ENCODE measurements at places on chromosomes 2 and 18.

- no peak for DNase-seq
Measured at GRCh38 chr2:240481720-240482119, 46.3 kb downstream of the GPC1 start.

- no peak for DNase-seq
Measured at GRCh38 chr2:70777450-70777849, 9.4 kb upstream of the ADD2 start.

DNA sequence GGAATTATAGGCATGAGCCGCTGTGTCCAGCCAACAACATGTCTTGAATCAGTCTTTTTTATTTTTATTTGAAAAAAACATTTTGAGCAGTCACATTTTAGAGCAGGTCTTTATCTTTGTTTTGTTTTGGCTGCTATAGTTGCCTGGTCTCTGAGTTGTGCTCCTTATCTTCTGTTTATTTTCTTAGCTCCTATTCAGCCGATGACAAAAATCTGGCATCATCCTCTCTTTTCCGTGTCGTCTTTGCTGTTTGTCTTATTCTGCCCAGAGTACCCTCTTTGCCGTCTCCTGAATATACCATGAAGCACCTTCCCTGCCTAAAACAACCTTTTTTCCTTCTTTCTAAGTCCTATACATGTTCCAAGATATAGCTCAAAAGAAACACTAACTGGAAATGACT is 201.1 kb downstream of the THSD7B start:
- no peak for DNase-seq

GRCh38 chr18:37361335-37362157 is 204.1 kb downstream of the CELF4 start:
- DNase-seq: no peak

- no peak for DNase-seq
Measured at GRCh38 chr18:37631422-37631821, 65.8 kb upstream of the CELF4 start.

DNA sequence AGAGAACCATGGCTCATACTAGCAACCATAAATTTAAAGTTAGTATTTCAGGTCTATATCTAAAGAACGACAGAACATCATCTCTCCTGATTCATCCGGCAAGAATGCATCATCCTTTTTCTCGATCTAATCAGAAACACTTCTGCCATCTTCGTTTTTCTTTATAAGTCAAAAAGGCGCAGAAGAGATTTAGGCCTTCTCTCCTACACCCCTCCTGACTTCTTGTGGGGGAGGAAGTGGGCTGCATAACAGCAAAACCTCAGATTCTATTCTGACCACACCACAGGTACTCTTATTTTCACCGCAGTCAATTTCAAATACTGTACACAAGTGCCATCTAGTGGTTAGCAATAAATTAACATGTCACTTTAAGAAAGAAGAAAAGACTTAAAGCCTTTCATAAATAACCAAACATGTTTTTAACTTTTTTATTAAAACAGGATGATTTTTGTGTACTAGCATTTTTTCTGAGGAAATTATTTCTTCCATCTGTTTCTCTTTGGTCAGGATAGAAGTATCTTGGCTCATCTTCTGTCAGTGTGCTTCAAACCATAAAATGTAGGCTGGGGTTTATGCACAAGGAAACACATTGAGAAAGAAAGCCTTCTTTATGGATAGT is 48.4 kb upstream of the PIK3C3 start:
- peak; percentile 42 for DNase-seq

DNA sequence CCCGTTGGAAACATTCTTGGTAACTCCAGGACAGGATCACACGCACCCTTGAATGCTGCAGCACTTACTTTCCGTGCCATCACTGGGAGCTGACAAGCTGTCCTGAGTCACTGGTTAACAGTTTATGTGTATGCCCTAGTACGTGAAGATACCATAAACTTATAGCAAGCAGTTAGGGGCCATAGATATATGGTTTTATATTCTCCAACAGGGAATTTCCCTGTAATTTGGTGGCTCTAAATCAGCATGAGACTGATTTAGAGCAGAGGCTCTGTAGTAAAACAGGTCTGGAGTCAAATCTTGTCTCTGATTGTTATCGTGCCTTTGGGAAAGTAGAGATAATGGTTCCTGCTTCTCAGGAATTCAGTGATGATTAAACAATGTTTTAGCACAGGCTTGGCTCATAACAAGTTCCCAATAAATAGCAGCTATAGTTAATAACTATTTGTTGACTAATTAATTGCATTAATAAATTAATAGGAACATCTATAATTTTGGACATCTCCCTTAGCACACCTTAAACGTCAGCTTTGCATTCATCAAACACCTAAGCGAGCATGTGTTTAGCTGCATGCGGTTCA is 215.2 kb downstream of the VAPA start:
- no peak for DNase-seq

GRCh38 chr2:187075199-187075635 is 226.2 kb upstream of the ZSWIM2 start:
- no peak for DNase-seq

- no peak for DNase-seq
Measured at GRCh38 chr2:54954158-54954557, 96.1 kb downstream of the RTN4 start.

- DNase-seq: no peak
Measured at GRCh38 chr2:78416625-78417300, 608.7 kb upstream of the REG3G start.

DNA sequence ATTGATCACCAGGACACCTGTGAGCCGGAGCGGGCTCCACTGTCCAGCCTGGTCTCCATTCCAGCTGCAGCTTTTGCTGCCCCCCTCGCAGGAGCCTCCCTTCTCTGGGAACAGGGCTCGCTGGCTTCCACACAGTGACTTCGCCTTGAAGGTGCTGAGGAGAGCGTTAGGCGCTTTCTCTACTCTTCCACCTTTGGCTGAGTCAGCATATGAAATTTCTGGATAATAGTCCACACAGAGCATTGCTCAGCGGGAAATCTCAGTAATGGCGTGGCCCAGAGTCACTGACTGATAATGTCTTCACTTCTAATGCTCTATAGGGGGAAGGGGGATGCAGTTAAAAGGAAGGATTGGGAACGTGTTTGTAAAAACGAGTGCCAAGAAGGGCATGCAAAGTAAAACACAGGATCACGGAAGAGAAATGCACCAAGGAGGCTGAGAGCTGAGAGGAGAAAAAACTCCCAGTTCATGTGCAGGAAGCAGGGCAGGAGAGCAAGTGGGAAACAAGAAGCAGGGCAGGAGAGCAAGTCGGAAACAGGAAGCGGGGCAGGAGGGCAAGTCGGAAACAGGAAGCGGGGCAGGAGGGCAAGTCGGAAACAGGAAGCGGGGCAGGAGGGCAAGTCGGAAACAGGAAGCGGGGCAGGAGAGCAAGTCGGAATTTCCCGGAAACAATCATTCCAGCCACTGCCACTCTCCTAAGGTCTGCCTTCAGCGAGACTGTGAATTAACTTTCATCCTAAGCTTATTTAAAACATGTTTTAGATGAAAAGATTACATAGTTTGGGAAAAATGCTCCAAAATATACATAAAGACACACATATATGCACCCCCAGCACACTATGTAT is 77.7 kb downstream of the MYT1L start:
- no peak for DNase-seq

- DNase-seq: no peak
Measured at GRCh38 chr18:67545681-67546080, 29.2 kb upstream of the DSEL start.

GRCh38 chr2:219836647-219837177 is 209.3 kb downstream of the SLC4A3 start:
- DNase-seq: no peak

DNA sequence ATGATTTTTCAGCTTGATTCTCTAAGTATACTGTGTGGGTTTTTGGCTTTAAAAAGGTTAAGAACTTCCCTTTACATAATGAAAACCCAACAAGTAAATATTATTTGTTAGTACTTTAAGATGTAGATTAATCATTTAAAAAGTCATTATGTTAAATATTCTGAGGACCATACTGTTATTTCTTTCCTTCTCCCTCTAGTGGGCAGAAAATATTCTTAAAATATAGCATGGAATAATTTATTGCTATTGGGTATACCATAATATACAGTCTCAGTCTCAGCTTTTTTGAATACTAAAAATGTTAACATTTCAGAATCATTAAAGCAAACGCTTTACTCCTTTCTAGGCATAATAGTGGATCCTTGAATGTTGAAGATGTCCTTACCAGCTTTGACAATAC is 28.1 kb downstream of the CAMKMT start:
- DNase-seq: peak; percentile 12

DNA sequence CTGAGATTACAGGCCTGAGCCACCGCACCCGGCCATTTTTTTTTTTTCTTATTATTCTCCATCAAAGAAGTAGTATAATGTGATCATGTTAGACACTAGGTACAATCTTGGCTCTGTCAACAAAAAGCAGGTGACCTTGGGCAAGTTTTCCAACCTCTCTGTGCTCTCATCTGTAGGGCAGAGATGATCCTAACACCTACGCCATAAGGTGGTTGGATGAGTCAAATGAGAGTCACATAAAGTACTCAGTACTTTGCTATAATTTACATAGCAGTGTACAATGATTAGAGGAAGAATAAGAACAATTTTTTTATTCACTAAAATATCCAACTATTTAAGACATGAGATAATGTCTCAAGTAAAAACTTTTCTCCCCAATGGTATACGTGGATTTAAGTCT is 128.6 kb downstream of the TGIF1 start:
- DNase-seq: no peak

DNA sequence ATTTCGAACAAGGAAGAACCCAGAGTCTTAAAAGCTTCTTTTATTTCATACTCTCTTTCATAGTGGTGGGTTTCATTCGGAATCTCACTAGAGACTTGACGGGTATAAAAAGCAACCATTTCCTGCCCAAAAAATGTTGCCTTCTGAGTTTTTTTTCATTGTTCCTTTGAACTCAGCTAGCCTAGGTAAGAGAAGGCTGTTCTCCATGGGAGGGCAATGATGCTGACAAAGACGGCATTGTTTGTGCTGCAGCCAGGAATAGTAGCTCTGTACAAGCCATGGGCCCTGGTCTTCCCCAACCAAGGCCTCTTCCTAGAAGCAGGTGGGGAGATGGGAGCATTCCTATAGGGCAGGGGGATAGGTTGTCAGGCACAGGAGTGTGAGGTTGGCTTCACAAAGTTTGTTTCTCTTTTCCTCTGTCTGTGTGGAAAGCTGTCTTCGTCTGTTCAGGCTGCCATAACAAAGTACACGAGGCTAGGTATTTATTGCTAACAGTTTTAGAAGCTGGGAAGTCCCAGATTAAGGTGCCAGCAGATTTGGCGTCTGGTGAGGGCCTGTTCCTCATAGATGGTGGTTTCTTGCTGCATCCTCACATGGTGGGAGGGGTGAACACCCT is 405.1 kb downstream of the NBAS start:
- DNase-seq: no peak
